ENCODE measurements at places on chromosomes 1 and 21.

GRCh38 chr1:169576241-169576934 is 9.9 kb downstream of the F5 start:
- DNase-seq = no peak

DNA sequence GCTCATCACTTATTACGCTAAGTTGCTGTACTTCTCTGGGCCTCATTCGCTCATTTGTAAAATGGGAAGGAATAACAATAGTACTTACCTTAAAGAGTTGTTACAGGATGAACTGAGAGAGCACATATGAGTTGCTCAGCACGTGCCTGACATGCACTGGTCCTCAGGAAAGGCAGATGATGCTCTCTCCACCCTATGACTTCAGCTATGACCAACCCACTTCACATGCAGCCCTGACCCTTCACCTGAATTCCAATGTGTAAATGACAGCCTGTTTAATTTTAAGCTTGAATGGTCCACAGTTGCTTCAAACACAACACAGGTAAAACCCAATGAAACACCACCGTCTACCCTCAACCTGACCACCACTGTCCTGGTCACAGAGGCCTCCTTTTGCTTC is 32.9 kb downstream of the GADD45A start:
- DNase-seq = no peak

GRCh38 chr1:54409156-54410142 is 3.3 kb upstream of the SSBP3 start:
- DNase-seq = no peak

- no peak for DNase-seq
Measured at GRCh38 chr1:232308616-232309015, 321.3 kb downstream of the SIPA1L2 start.

DNA sequence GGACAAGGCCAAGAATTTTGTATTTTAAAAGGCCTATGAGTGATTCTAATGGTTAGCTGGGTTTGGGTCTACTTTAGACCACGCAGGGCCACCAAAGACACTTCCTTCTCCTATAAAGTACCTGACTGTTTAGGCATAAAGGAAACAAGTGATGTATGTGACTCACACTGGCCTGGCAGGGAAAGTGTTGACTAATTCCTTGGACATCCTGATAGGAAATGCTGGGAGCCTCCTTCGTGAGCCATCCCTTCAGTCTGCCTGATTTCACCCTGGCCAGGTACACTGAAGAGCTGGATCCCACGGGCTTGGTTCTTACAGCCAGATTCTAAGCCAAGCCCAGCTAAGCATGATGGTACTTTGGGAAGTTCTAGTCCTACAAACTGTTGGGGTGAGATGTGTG is 100.5 kb upstream of the HMGB4 start:
- no peak for DNase-seq
